ENCODE measurements at places on chromosomes 11 and 22.

DNA sequence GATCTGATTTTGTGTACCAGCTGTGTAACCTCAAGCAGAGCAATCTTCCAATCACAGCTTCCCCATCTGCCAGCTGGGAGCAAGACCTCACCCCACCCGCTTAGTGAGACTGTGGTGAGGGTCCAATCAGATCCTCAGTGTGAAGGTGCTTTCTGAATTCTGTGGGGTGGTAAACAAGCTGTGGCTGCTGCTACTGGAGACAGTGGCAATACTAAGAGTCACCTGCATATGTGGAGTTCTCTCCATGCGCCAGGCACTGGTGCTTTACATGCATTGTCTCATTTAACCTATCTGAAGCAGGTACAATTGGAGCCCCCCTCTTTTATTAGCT, 50.4 kb downstream of the CWC15 start:
- DNase-seq = no peak

DNA sequence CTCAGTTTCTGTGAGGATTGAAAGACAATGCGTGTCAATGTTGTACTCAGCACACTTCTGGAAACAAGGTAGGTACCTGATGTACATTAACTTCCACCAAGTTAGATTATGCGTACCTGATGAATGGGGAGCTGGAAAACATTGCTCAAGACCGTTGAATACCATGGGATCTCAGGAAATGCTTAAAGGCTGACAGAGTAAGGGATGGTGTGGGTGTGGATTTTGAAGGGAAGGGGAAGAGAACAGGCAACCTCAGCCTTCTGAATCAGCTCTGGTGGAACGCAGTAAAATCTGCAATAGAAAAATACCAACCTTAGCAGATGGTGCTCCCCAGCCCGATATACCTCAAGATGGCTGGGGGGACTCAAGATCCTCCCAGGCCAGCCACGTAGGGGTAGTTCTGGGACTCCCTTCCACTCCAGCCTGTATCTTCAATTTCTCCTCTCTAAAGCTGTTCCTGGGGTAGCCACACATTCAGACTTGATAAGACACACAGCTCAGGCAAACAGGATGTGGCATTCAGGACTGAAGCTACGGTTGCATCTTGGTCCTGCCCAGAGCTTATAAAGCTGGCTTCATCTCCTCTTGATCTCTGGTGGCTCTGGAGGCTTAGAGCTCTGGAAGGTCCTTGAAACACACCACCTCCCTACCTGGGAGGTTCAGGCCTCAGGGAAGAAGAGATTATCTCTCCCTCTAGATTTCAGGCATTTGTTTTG, 111.8 kb downstream of the CTNND1 start:
- DNase-seq = no peak

GRCh38 chr11:92596596-92597317, 372.1 kb downstream of the FAT3 start:
- DNase-seq = no peak

GRCh38 chr11:823441-824291, 4.1 kb upstream of the CRACR2B start:
- no peak for DNase-seq

DNA sequence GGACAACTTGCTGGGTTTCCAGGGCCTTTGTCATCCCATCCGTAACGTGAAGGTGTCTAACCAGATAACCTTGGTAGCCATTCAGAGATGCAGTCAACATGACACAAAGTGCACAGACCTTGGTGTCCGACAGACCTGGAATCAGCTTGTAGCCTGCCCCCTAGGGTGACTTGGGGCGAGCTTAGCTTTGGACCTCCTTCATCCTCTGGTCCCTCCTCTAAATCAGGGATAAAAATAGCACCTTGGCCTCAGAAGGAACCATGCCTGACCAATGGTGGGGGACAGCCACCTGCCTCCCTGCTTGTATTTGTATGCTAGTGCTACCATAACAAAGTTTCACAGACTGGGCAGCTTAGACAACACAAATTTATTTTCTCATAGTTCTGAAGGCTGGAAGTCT, 3.7 kb downstream of the SNRPD3 start:
- DNase-seq = no peak

- DNase-seq = peak; percentile 77
These were observed 49.2 kb downstream of the DBX1 start for GRCh38 chr11:20110908-20111669.

GRCh38 chr11:67372993-67373647, at the start of gene CLCF1:
Gene CLCF1, minus strand, starts transcription at chr11:67373598. Its CDS starts 59 bp downstream, at chr11:67373539.
- DNase-seq = peak; percentile 62

DNA sequence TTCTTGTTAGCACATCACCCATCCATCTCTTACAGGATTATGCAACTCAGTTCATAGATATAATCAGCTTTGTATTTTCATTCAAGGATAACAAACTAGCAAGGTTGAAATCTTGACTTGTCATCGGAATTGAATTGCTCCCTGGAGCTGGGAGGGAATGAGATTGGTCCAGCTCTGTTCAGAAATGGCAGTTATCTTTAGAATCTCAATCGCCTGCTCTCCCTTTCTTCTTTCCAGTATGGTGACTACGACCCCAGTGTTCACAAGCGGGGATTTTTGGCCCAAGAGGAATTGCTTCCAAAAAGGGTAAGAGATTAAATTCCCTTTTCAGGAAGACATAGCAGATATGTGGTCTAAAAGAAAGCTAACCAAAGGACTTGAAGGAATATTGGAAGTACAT, 51.0 kb downstream of the NF2 start:
- no peak for DNase-seq

DNA sequence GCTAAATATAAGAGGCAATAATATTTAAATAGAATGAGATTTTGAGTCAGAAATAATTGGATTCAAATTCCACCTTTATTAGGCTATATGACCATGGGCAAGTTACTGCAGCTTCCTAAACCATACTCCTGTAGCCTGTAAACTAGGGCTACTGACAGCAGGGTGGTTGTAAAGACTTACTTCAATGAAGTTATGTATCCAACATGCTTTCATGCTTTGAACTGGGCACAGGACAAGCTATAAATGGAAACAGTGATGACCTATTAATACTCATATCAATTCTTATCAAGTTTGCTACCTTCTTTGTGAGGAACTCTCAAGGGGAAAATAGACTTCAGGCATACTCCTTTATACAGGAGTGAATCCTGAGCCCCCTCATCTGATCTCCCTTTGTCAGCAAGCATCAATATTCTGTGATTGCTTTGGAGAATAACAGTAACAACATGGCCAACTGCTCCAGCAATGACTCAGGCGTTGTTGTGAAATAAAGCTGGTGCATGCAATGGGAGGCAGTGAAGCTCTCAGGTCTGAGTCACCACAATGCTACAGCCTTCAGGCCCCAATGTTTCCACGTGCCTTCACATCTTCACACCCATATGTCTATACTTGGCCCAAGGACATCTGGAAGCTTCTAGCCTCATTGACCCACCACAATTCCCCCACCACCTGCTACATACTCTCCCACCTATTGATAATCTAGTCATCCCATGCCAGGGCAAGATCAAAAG, 102.5 kb downstream of the KCNA4 start:
- peak; percentile 23 for DNase-seq

GRCh38 chr11:118002541-118003423, 16.6 kb downstream of the IL10RA start:
- DNase-seq = no peak

GRCh38 chr22:44389926-44390612, 77.3 kb upstream of the SHISAL1 start:
- no peak for DNase-seq

GRCh38 chr11:19441752-19442553, 201.2 kb upstream of the E2F8 start:
- peak; percentile 90 for DNase-seq

DNA sequence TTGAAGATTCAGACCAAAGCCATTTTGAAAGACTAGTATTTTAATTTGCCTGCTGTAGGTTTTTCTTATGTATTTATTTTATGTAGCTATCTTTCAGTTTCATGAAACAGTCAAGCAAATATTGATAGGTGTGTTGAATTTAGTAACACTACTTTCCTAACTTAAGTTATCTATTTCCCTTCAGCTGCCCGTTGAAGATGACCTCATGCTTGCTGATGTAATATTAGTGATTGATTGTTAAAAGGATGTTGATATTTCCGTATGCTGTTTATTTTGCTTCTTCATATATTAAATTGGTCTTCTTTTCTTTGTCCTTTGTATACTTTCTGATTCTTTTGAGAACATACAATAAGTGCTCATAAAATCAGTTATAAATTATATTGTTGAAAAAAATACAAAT, 86.8 kb upstream of the CHORDC1 start:
- DNase-seq = no peak

GRCh38 chr22:31272522-31273446, 19.5 kb downstream of the PIK3IP1 start:
- peak; percentile 58 for DNase-seq

DNA sequence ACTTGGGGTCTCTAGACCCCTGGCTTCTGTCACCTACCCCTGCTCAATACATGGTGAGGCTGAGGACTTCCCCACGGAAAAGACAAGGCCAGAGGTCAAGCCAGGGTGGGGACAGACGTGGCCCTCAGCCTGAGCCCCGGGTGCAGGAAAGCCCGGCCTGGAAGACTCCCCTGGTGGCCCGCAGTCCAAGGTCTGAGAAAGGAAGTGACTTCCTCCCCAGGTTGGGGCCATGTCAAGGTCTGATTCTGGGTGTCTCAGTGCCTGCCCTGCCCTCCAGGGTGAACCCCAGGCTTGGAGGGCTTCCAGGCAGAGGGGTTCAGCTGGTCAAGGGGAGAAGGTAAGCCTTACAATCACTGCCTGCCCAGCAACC, 3.9 kb downstream of the CTSD start:
- no peak for DNase-seq

GRCh38 chr11:90202342-90202741, 20.5 kb downstream of the CHORDC1 start:
- DNase-seq = no peak

DNA sequence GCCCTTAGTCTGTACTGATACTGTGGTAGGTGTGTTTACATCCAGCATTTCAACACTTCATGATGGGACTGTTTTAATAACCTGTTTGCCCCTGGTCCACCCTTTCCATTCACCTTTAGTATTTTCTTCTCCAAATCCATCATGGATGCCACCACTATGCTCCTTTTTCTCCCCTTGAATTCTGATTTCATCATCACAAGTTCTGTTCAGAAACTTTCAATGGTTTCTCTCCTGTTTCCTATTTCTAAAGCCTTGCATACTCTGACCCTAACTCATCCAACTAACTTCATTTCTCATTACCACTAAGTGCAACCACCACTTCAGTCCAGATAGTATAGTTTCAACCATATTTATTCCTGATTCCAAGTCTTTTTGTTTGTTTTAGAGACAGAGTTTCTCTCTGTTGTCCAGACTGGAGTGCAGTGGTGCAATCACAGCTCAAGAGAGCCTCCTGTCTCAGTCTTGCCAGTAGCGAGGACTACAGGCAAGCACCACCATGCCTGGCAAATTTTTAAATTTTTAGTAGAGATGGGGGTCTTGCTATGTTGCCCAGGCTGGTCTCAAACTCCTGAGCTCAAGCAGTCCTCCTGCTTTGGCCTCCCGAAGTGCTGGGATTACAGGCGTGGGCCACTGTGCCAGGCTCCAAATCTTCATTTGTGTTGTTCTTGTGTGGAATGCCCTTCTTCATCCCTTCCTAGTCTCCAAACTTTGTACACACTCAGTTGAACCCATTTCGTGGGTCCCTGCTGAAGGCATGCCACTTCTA, 1.2 kb upstream of the LIN7C start:
- DNase-seq = no peak

DNA sequence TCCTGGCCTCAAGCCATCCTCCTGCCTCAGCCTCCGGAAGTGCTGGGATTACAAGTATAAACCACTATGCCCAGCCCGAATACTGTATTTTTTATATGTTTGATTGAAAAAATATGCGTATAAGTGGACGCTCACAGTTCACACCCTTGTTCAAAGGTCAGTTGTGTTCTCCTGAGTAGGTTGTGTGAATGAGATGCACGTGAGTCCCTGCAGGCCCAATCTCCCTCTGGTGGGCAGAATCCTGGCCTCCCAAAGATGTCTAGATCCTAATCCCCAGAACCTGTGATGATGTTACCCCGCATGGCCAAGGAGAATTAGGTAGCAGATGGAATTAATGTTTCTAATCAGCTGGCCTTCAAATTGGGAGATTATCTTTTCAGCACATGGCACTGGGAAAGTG, 41.9 kb downstream of the CTTN start:
- DNase-seq = no peak

GRCh38 chr11:116517077-116517476, 255.7 kb downstream of the BUD13 start:
- no peak for DNase-seq

- DNase-seq = peak; percentile 13
These were observed 12.9 kb downstream of the USP28 start for GRCh38 chr11:113862435-113862834.

DNA sequence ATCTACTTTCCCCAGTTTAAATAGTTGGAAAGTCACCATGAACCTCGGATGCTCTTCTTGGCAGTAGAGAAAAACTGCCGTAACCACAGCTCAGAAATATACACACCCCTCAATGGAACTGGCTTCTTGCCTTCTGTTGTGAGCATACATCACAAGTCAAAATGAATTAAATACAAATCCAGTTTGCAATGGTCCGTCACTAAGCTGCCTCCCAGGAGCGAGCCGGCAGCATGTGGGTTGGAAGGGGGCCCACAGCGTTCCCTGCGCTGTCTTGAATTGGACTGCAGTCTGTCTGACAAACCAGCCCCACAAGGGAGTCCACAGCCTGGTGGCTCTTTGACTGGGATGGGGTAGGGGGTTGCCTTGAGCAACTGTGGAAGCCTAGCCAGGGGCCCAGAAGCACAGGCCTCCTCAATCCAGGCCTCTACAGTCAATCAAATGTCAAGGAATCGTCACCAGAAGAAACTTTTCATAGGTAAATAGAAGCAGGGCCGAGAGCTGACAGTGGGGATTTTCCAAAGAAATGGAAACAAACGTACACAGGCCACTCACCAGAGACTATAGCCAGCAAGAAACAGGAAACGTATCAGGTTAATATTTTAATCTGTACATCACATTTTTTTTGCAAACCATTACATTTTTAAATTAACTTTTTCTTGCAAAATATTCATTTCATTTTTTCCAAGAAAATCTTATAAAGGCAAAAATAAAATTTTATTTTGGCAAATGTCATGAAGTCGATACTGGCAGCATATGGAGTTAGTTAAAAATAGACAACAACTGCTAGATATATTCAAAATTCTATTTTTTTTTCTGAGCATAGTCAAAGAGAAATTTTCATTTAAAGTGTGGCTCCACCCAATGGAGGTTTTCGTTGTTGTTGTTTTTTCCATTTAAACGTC, 38.5 kb downstream of the C11orf58 start:
- no peak for DNase-seq

GRCh38 chr22:44423556-44424358, 74.3 kb downstream of the RTL6 start:
- no peak for DNase-seq

- DNase-seq = no peak
These were observed 18.1 kb upstream of the RDX start for GRCh38 chr11:110314366-110315095.

- DNase-seq = no peak
These were observed 21.0 kb downstream of the PTPN5 start for GRCh38 chr11:18770479-18771125.

GRCh38 chr11:88886796-88887195, 179.0 kb downstream of the GRM5 start:
- peak; percentile 51 for DNase-seq

GRCh38 chr11:130403271-130403804, 25.1 kb downstream of the ADAMTS8 start:
- peak; percentile 45 for DNase-seq

- DNase-seq = no peak
These were observed 110.3 kb downstream of the KCNQ1OT1 start for GRCh38 chr11:2589538-2589934.

All from urothelium cell line (cell line).